ENCODE measurements at places on chromosomes 5 and 9.

DNA sequence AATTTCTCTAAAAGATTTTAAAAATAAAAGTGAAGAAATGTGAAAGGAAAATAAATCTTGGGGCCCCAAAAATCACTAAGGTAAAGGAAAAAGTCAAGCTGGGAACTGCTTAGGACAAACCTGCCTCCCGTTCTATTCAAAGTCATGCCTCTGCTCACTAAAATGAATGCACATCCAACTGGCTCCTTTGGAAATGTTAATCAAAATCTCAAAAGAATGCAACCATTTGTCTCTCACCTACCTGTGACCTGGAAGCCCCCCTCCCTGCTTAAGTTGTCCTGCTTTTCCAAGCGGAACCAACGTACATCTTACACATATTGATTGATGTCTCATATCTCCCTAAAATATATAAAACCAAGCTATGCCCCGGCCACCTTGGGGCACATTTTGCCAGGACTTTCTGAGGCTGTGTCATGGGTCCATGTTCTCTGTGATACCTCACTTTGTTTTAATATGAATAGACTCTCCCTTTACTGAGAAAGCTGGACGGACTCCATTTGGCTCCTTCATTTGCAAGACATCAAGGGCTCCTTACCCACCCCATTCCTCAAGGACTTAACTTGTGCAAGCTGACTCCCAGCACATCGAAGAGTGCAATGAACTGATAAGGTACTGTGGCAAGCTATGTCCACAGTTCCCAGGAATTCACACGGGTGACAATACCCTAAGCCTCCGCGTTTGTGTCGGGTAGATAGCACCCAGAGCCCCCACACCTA is 164.3 kb downstream of the SMC2 start:
- no peak for DNase-seq

GRCh38 chr5:67875601-67876000 is 340.0 kb upstream of the PIK3R1 start:
- DNase-seq: no peak

- no peak for DNase-seq
Measured at GRCh38 chr5:133869519-133870335, 98.7 kb downstream of the C5orf15 start.

DNA sequence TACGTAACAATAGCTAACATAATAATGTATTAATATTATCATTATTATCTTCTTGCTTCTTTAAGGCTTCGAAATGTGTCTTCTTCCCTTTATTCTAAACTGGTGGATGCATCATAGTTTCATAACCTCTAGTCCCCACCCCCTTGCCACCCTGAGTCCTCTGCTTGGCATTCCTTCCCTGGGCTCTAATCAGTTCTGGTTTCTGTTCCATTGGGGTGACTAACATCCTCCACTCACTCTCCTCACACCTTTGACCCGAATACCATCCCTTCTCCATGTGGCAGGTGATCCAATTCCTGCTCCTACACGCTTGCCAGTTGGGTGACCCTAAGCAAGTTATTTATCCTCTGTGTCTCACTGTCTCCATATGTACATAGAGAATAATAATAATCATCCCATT is 286.1 kb downstream of the TRPM3 start:
- no peak for DNase-seq

- DNase-seq: no peak
Measured at GRCh38 chr5:83720836-83721537, at the start of gene HAPLN1. Gene HAPLN1 (minus strand): TSS chr5:83720855. CDS start chr5:83673523, 47,332 bp downstream.

DNA sequence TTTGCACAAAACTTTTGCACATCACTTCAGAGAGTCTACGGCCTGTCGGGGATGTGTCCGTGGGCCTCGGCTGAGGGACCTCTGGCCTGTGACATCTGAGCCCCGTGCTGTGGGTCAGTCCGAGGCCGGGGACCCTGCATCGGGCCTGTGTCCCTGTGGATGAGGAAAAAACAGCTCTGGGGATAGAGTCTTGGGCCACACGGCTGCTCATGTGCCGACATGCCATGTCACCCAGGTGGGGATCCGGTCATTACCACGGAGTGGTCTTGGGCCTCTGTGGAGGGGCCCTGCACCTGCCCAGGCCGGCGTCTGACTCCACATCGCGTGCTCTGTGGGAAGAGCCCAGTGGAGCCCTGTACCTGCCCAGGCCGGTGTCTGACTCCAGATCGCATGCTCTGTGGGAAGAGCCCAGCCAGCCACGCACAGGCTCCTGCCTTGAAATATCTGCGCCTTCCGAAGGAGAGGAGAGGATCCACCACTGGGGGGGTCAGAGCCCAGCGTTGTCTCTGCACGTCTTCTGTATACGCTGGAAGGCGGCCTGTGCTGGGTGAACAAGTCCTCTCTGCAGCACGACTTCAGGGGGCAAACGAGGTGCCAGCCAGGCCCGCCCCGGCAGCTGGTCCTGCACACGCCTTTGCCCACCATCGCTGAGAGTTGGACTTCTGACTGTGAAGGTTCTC is 27.5 kb upstream of the IRX4 start:
- no peak for DNase-seq
